ENCODE measurements at places on chromosomes 7 and 10. TPM values are rescaled to one million over a fixed set of nuclear protein-coding genes. Genes with fewer than 3 reads are reported as not detected.

DNA sequence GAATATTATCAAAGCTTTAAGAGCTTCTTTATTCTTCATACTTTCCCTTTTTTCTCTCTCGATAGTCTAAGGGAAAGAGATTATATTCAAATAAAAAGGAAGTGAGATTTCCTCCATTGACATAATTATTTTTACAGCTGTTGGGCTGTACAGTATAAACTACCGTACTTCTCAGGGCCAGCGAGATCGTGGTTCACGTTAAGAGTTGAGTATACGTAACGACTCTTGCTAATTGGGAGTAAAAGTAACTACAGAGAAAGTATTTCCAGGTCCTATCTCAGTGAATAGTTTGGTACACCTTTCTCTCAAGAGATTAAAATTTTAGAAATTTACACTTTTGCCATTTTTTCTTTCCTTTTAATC, 57.8 kb downstream of the INPP5F start:
- DNase-seq, result peak; percentile 58

DNA sequence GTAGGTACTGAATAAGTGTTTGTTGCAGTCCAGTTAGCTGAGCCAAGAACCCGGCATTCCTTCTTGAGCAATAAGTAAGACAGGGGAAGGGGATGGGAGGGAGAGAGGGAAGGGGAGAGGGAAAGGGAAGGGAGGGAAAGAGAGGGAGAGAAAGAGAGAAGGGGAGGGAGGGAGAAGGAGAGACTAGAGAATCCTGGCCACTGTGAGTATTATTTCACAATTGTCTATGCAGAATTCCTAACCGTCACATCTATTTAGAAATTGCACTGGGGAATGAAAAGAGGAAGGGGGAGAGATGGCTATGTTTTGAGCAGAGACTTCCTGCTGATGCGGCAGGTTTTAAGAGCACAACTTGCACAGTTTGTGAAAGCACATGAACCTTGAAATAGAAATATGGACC, 251.4 kb upstream of the ZMIZ1 start:
- DNase-seq, result no peak

DNA sequence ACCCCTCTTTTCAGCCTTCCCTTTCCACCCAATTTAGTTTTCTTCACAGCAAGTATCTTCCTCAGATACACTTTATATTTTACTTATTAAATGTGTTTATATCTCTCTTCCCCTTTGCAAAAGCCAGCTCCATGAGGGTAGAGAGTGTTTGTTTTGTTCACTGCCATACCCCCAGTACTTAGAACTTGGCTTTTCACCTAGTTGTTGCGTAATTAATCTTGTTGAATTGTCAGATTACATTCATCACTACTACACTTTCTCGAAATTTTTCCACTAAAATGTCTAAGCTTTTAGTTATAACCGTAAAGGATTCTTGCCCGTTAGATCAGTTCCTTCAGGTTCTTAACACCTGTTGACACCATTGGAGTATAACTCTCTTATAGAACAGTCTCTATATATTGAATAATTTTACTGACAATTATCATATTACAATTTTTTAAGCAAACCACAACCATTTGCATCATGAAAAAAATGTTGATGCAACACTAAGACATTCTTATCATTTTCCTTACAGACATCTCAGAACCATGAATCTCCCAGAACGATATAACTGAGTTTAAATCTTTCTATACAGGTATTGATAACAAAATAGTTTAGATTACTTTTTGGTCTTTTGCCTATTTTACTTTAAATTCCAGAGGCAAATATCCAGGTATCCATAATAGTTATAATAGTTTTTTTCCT, 29.9 kb downstream of the VWDE start:
- no peak for DNase-seq

DNA sequence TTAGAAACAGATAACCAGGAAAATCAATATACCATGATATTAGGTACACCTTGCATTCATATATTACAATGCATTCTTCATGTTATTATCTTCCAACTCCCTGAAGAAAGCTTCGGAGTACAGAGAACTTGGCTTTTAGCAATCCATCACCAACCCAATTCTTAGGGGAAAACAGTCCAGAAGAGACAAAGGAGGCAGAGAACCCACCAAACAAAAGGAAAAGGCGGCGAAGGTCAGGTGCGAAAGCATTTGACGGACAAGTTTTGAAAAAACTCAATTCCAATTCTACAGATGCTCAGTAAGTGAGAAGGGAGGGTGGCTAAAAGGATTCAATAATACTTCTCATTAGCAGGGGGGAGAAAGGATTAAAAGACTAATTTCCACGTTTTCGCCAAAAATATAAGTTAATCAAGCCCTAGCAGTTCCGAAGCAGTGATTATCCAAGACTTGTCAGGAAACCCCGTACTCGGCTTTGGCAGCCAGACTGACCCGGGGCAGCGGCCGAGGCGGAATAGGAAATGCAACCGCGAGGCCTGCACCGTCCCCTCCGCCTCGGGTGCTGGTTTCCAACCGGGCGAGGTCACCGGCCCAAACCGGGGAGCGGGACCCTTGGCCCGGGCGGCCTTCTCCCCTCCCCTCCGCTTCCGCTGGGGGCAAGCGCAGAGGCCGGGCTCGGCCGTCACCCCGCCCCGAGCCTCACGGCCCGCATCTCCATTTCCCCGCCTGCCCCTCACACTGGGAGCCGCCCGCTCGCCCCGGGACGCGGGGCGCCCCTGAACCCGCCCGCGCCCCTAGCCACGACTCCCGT, 747 bp downstream of the GDI2 start:
- peak; percentile 58 for DNase-seq

- no peak for DNase-seq
Observed at GRCh38 chr7:155710031-155710430, 65.6 kb downstream of the RBM33 start.

DNA sequence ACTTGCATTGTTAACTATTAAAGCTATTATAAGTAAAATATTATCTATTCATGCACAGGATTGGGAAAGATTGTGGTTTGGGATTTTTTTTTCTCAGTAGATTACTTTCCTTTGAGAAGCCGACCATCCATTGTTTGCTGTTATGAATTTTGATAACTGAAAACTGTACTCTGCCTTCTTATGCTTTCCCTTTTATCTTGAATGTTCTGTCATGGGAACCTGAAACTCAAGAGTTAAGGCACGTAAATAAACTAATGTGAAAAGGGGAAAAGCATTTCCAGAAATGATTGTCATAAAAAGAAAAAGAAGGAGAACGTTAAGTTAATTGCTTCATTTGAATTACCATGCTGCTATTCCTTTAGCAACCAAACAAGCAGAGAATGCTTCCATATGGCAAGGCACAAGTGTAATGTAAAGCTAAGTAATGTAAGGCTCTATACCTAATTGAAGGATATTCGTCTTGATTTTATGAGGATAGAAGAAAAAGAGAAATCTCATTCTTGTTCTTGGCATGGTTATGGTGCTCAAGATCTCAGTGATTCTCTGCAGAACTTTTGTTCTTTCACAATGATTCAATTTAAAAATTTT, 370.8 kb downstream of the AUTS2 start:
- DNase-seq, result no peak

GRCh38 chr10:80966326-80966986, 428.8 kb downstream of the SH2D4B start:
- DNase-seq, result no peak

DNA sequence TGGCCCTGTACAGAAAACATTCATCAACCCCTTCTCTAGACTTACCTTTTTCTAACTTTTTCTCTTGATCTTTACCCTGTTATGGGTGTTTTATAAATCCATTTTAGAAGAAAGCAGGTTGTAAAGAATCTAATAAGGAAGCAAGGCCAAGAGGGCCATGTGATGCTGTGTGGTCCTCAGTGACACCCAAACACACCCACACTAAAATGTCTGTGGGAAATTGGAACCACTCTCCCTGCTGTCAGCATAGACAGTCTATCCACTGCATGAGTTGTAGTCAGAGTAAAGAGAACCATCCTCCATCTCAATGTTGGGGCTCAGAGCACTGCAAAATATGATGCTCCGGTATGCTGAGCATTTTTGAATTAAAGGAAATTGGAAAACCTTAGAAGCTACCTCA, 235.5 kb downstream of the SKIDA1 start:
- no peak for DNase-seq

- DNase-seq, result no peak
Observed at GRCh38 chr7:157006829-157007469, 3.5 kb downstream of the MNX1 start.

DNA sequence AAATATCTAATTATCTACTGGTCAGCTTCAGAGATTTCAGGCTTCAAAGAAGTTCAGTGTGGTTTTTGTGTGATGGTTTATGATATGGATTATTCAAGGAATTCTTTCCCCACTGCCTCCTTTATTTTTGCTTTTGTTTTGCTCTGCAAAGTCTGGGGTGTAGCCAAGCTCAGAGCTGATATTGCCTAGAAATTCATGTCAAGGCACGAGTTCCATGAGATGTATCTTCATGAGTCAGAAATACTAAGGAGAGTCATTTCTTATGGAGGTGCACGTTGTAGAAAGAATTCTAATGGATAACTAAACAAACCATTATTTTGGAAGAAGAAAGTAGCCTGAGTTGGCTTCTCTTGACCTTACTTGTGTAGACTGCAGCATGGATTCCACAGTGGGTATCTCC, 37.4 kb downstream of the VIM start:
- no peak for DNase-seq

- DNase-seq, result no peak
Observed at GRCh38 chr10:26792758-26793495, 67.8 kb downstream of the ABI1 start.

DNA sequence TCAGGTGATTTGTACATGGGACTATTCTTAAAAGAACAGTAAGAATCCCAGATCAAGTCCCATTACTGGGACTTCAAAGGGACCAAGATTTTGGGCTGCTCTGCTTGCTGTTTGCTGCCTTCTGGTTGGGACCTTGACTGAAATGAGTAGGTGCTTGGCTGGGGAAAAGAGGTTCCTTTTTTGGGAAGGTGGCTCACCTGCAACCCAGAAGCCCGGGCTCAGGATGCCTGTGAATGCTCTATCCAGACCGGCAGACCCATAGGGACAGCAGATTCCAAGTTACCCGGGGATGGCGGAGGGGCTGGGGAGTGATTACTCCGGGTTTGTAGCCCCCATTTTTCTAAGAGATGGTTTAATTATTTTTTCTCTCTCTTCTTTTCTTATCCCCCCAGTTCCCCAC, 104.0 kb downstream of the CPXM2 start:
- DNase-seq, result no peak

- no peak for DNase-seq
Observed at GRCh38 chr7:134875867-134876266, 96.4 kb downstream of the CALD1 start.

DNA sequence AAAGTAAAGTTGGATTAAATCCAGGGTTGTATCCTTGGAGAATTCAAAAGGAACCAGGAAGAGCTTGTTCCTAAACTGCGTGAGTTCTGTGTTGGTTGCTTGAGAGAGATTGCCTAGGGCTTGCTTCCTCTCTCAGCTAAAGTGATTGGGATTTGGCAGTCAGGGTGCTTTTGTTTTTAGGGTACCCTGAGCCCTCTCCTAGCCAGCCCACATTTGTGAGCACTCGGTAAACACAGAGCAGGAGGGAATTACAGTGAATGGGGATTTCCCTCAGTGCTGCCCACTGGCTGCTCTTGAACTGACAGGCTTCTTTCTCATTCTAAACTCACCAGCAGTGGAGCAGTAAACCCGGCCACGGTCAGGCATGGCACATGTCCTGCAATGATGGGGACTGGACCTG, 146.9 kb downstream of the TPST1 start:
- DNase-seq, result peak; percentile 64

GRCh38 chr10:93612311-93612710, at the start of gene PDE6C:
Gene PDE6C (plus strand): TSS chr10:93612537. CDS start chr10:93612726, 189 bp downstream.
- no peak for DNase-seq

The GJD4 gene
- not detected for total RNA-seq

The COL17A1 gene
- 0.84 TPM for total RNA-seq

The CHRM2 gene
- not detected for total RNA-seq

The PIK3AP1 gene
- total RNA-seq, result 0.14 TPM

The CRCP gene
- 25.4 TPM for total RNA-seq

The TAS2R5 gene
- 0.47 TPM for total RNA-seq

The TLX1 gene
- not detected for total RNA-seq

The ECHS1 gene
- 95.4 TPM for total RNA-seq

The HKDC1 gene
- total RNA-seq, result 0.85 TPM
